ENCODE measurements at places on chromosomes 3 and 15. TPM values are rescaled to one million over a fixed set of nuclear protein-coding genes. Genes with fewer than 3 reads are reported as not detected.

The HESX1 gene
- 2.1 TPM for total RNA-seq

The NR1I2 gene
- total RNA-seq: 0.07 TPM

The RNU5B-1 gene
- not detected for total RNA-seq

- no peak for DNase-seq
Measured at GRCh38 chr3:12273045-12273695, 15.7 kb upstream of the PPARG start.

DNA sequence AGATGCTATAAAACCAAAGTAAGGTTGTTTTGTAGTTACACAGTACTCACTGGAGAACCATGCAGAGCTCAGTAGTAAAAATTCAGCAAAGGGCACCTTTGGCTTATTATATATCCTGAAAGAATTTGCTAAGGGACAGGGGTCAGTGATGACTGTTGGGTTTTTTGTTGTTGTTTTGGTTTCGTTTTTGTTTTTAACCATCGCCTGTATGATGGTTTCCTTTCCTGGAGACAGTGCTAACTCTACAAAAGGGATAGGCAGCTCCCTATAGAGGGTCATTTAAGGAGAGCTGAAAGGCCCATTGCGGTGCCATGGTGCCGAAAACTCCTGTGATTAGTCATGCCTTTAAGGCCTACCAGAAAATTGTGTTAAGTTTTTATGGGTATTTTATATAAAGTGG lies 118.2 kb upstream of the GOLIM4 start:
- no peak for DNase-seq

DNA sequence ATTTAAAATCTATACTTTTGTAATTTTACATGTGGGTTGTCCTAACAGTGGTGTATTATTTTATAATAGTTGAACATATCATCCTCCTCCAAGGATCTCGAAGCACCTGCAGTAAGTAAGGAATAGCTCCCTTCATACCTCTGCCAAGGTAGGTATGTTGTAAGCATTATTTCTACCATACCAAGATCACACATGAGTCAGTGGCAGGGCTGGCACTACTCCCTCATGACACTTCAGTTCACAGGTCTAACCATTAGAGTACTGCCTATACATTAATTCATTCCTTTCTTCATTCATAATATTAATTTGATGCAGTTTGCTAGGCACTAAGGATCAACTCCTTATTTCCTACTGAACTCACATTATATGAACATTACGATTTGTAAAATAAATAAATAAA lies 11.9 kb upstream of the LEKR1 start:
- no peak for DNase-seq

DNA sequence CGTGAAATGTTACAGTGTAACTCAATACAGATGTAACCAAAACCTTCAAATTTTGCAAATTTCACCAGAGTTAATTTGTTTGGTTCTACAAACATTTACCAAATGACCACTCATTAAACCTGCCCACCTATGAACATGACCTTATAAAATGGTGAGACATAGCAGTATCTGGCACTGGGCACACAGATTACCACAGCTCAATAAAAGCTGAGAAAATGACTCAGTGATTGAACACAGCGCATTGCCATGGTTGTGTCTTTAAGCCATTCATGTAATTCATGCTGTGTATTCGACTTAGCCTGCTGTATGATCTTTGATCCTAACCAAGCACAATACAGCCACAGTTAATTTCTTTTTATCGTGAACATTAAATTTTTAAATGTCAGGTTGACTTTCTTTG lies 11.3 kb downstream of the PPARG start:
- DNase-seq: peak; percentile 70

All from HCT116 (cell line).